Cerebellum (tissue), 4 donors: ENCODE measurements at places on chromosomes 2 and 18. TPM values are rescaled to one million over a fixed set of nuclear protein-coding genes. Genes with fewer than 3 reads are reported as not detected.

MARCHF4 gene
- 7.3 TPM for total RNA-seq

PROKR1 gene
- total RNA-seq, result 2.7 TPM

GRCh38 chr2:96534701-96535181 lies 1.8 kb upstream of the ARID5A start:
- no peak for DNase-seq

- no peak for DNase-seq
Measured at GRCh38 chr18:62200121-62200914, 13.3 kb downstream of the RELCH start.

DNA sequence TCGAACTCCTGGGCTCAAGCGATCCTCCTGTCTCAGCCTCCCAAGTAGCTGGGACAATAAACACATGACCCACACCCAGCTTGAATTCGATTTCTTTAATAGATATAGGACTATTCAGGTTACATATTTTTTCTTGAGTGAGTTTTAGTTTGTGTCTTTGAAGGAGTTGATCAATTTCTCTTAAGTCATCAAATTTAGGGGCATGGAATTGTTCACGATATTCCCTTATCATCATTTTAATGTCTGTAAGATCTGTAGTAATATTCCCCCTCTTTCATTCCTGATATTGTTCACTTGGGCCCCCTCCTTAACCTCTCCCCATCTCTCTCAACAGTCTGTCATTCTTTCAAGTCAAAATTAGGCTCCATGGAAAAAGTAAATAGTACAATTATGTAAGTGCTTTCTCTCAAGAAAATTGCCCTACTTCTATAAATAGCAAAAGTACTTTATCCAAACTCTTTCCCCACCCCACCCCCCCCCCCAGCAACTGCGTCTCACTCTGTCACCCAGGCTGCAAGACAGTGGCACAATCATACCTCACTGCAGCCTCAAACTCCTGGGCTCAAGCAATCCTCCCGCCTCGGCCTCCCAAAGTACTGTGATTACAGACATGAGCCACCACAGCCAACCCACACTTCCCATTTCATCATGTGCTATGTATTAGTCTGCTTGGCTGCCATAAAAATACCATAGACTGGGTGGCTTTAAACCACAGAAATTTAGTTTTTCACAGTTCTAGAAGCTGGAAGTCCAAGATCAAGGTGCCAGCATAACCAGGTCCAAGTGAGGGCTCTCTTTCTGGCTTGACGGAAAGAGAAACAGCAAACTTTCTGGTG lies 20.1 kb downstream of the WDR33 start:
- DNase-seq, result no peak

SCN7A gene
- 4.9 TPM for total RNA-seq

DNA sequence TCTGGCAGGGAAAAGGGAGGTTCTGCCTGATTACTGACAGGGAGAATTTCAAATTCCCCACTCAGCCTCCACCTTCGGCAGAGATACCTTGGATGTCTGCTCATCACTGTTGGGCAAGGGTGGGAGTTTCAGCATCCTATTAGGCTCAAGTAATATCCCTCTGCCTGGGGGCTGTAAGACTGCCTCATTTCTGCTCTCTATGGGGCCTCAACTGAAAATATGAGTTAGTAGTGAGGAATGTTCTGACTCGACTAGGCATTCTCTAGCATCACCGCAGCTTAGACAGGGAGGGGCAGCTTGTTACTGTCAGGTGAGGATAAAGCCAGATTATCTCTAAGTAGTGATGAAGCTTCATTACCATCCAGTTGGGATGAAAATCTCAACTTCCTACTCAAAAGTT lies 87.7 kb upstream of the LRP1B start:
- no peak for DNase-seq
